ENCODE measurements at places on chromosomes 13 and 19.
A peak's percentile ranks its signal among the peaks of the same experiment; 100 is the strongest.

DNA sequence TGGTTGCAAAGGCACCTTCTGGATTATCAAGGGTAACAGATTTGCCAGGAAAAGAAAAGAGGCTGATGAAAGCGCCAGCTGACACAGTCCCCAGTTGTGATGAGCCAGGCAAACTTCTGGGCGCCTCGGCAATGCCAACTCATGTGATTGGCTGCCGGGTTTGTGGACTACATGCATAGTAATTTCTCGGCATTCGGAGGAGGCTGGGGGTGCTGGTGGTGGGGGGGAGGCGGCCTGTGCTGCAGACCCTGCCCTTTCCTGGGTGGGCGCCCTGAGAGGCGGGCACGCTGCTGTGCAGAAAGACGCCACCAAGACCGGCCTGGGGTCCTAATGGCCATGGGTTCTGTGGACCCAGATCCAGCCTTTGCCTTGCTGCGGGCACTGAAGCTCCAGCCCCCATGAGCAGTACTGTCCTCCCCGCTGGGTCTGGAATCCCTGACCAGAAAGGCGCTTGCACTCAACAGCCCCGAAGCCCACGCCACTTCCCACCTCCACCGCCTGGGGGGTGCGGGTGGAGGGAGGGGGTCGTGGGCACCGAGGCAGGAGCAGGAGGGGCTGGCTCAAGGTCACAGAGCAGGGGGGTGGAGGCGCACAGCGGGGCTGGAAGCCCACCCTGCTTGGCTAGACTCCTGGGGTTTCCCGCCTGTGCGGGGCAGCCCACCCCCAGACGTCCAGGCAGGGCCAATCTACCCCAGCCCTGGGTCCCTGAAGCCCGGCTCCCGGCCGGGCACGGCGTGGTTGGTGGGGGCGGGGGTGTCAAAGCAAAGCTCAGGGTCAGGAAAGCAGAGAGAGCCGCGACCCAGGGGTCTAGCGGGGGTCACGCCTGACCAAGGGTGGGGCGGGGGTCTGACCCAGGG is 1.0 kb downstream of the DIRAS1 start:
- DNase-seq: no peak

- DNase-seq: no peak
Measured at GRCh38 chr13:89269737-89270136, 1598.6 kb downstream of the SLITRK5 start.

DNA sequence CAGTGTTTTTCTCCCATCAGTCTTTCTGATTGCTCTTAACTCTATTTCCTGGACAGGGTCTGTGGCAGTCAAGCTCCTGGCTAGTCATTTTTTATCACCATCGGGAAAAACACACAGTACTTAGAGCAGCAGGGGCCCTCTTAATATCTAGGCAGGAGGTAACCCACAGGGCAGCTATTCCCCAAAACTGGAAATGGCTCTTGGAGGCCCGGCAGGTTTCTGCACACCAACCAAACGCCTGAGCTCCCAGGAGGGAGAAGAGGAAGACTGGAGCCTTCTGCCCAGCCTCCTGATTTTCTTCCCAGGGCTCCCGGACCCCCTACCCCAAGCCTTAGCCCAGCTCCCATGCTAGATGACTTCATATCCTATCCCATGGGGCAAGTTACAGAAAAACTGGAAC is 49.3 kb upstream of the VSTM2B start:
- no peak for DNase-seq

- no peak for DNase-seq
Measured at GRCh38 chr19:35109395-35110112, 6.1 kb upstream of the FXYD3 start.

DNA sequence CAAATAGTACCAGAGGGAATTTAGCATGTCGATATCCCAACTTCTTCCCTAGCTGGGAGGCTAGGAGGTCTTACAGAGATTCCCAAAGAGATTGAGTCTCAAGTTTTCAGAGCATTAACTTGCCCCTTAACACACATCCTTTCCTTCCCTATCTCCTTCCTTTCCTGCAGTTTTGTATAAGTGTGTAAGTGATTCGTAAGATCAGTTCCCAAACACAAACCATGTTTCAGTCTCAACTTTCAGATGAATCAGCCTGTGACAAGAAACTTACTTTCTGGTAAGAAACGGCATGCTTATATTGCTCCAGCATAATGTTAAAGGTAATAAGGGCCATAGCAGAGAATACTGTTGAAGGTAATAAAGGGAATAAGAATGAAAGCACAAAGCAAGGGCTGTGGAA is 472.2 kb downstream of the LIG4 start:
- no peak for DNase-seq

- DNase-seq: peak; percentile 17
Measured at GRCh38 chr13:50713523-50714248, 129.8 kb downstream of the DLEU7 start.

Measured in stimulated activated naive CD8-positive, alpha-beta T cell treated with anti-CD3 and anti-CD28 coated beads, Interleukin-15, Interleukin-2, amounts not matched to agents 100 U/mL and 50 U/mL, for 24 hours (primary cell).